Bone marrow (tissue), 2 donors: ENCODE measurements at places on chromosomes 13 and 19.

DNA sequence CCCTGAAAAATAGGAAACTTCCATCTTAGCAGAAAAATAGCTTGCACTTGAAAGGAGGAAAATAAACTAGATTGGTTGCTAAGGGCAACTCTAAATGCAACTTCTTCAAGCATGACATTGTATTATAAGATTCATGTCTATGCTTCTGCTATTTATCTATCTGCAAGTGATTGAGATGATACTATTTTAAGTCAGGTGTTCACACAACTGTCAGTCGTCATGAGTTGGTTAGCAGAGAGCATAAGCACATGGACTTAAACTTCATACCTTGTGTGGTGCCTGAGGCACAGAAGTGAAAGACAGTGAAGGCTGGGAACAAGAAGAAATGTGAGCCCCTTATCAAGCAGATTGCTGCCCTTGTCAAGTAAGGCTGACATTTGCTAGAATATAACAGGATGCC is 82.9 kb downstream of the SLITRK5 start:
- no peak for DNase-seq

DNA sequence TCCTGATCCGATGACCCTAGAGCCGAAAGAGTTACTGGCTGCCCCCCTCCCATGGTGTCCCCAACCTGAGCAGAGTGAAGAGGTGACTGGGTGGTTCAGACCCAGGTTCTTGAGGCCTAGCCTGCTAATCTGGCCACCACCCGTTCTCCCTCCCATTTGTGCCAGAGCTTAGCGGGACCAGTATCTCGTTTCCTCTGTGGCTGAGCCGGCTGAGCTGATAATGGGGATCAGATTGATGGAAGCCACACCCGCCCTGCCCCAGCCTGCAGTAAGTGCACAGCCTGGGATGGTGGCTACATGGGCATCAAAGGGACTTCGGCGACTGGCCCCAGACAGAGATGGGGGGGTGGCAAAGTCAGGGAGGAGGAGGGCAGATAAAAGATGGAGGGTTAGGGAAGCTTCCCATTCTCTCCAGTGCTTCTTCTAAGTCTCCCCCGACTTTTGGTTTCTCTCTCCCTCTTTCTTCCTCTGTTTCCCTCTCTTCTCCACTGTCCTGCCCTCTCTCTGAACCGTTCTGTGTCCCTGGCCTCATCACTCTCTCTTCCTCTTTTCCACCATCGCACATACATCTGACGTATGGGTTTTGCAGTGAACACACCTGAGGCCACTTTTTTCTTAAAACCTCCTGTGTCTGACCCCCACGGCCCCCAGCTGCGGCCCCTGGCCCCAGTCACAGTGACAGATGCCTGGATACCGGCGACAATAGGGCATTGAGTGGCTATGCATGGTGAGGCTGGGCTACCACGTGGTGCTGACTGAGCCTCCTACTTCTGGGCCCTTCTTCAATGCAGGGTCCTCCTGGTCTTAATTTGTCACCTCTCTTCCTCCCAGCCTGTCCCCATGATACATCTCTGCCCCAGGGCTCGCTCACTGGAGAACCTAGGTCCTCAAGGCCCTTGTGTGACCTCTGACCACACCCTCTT is 2.4 kb downstream of the ELAVL3 start:
- DNase-seq: no peak

- no peak for DNase-seq
Observed at GRCh38 chr19:4454747-4455718, 2.6 kb downstream of the UBXN6 start.

DNA sequence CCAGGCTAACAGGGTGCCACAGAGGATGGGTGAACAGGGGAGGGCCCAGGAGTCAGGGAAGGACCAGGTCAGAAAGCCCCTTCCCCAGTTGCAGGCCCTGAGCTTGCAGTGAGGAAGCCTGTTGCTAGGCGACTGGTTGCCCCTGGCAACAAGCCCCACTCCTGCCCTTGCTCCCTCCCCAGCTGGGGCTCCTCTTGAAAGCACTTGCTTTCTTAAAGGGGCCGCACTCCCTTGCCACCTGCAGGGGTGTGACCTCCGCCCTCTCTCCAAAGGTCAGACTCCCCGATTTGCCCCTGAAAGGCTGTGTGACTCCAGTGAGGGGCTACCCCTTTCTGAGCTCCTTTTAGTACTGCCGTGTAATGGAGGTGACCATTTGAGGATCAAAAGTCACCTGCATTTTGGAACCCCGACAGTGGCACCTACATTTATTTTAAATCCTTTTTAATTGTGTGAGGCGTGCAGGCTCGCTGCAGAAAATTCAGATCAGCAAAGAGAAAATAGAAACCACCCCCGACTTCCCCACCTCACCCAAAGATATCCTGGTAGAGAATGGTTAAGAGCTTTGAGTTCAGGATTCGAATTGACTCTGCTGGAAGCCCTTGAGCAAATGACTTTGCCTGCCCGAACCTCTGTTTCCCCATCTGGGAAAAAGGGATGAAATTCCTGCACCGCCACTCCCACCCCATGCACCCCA is 4.8 kb downstream of the FCHO1 start:
- no peak for DNase-seq

- DNase-seq: no peak
Observed at GRCh38 chr19:49431330-49431749, 6.2 kb downstream of the GFY start.

- no peak for DNase-seq
Observed at GRCh38 chr13:20395061-20395916, 130.4 kb downstream of the CRYL1 start.

DNA sequence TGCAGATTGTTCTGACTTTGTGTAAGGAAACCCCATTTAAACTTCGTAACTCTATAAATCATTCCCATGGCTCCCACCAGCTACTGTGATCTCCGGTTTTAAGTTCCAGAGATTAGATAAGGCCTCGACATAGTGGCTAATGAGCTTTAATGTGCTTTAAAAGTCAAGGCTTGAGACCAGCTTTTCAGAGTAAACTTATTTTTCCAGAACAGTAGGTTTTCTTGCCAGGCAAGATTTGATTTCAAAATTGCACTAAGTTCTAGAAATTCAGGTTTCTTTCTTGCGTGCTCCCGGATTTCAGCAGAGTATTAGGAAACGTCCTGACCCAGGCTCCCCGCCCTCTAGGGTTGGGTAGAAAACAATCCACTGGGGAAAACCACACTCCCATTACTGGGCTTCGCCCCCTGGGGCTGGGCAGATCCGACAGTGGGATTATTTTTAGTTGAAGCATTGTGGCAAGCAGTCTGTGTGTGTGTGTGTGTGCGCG is 43.3 kb downstream of the CRYL1 start:
- DNase-seq: no peak

DNA sequence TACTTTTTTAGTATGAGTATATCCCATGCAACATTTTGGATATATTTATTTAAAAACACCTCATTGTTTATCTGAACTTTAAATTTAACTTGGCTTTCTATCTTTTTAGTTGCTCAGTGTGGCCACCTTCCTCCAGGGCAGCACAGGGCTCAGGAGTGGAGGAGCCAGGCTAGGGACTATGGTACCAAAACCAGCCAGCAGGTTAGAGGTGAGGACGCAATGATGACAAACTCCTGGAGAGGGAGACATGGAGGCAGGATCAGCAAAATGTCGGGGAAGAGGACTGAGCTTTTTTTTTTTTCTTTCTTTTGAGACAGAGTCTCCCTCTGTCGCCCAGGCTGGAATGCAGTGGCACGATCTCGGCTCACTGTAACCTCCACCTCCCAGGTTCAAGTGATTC is 29.6 kb upstream of the CALM3 start:
- no peak for DNase-seq

DNA sequence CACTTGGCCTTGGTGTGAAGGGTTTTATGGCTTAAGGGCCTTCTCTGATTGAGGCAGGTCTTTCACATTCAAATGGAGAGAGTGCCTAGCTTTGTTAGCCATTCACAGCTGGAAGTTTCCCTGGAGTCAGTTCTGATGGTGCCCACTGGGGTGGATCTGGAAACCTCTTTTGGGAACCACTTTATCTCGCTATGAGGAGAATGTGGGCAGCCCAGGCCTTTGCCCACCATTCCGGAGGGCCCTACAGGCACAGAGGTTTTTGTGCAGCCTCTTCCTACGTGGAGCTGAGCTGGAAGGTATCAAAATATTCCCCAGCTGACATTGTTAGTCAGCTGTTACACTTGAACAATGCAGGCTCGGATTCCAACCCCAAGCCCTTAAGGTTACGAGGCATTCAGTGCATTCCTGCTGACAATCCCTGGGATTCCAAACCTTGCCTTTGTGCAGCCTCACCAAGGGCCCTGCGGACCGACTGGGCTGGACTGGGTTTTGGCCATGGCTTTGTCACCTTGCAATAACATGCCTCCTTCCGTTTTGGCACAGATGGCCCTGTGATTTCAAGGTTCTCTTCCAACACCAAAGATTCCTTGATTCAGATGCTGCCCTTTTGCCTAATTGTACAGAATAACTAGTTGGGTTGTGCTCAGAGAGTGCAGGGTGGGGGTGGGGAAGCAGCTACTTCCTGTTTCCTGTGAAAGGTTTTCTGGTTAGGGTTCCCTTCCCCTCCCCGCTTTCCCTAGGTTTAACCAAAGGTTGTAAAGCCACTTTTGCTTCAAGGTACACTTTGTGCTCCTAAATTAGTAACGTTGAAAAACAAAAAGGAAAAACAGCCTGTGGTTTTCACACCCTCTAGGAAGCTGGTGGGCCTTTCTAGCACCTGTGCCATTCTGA is 27.0 kb downstream of the SAE1 start:
- DNase-seq: no peak

- no peak for DNase-seq
Observed at GRCh38 chr13:49657241-49657641, 28.9 kb downstream of the ARL11 start.

DNA sequence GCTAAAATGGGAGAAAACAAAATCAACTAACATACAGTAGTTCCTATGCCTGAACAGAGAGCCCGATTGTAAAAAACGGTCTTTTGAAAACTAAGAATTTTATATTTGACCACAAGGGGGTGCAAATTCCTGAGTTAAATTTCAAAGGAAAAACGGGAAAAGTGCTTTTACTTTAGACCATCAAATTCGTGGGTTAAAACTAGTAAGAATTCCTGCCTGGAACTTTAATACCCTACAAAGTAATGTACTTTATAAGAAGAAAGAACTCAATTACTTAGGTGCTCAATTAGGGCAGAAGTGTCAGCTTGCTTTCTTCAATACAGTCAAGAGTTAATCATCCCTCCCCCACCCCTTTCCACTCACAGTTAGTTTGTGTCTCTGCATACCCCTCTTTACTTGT is 69.8 kb downstream of the KCNRG start:
- DNase-seq: no peak

GRCh38 chr13:51525567-51526167 is 58.6 kb upstream of the WDFY2 start:
- no peak for DNase-seq

- DNase-seq: no peak
Observed at GRCh38 chr13:27117158-27117557, 54.5 kb downstream of the USP12 start.

- DNase-seq: no peak
Observed at GRCh38 chr13:63351533-63351932, 1935.9 kb upstream of the PCDH20 start.

GRCh38 chr13:40023595-40024203 is 368.2 kb downstream of the COG6 start:
- no peak for DNase-seq

GRCh38 chr13:87120476-87120875 is 550.7 kb upstream of the SLITRK5 start:
- no peak for DNase-seq

DNA sequence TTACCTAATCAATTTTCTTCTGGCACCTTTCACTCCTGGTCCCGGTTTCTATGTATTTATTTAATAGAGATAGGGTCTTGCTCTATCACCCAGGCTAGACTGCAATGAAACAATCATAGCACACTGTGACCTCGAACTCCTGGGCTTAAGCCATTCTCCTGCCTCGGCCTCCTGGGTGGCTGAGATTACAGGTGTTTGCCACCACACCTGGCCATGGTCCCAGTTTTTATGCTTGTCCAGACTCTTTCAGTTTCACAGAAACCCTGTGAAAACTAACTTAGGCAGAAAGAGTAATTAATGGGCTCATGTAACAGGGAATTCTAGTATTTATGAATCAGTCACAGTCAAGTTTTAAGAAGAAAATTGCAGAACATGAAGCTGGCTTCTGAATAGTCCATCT is 9.0 kb upstream of the STK24 start:
- DNase-seq: no peak

DNA sequence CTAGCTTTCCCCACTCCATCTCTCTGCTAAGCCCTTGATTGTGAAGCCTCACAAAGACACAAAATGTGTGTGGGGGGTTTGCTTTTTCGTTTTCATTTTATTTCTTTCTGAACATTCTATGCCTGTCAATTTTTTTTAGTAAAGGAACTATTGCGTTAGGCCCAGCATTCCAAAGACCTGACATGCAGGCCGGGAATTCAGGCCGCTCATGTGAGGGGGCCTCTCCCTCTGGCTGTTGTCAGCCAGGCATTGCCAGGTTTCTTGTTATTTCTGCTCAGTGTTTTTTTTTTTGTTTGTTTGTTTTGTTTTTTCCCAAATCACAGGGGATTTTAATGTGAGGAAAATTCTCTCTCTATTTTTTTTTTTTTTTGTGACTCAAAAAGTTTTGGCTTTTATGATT is 10.3 kb upstream of the MEDAG start:
- DNase-seq: no peak

GRCh38 chr13:28166257-28166656 is 27.9 kb downstream of the PAN3 start:
- no peak for DNase-seq

DNA sequence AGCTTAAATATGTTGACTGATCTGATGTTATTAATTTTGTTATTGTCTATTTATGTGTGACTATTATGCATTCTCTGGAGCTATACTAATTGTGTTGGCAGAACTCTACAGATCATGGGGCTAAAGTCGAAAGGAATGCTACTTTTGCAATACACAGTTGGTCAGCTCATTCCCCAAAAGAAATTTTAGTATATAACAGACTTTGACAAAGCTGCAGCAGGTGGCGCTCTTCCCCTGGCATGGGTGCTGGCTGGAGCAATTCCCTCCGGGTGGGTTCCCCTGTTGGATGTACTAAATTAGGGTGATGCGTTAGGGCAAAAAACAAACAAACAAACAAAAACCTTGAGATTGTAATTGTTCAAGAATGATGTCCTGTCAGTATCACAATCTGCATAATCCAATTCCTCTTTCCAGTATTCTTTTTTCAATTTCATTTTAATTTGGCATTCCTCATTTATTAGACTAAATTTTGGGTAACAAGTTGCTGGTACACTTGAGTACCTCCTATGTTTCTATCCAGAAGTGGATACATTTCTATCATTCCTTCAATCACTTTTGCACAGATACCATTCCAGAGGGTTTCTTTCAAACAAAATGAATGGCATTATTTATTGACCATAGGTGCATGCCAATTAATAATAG is 322.8 kb upstream of the EDNRB start:
- DNase-seq: no peak

DNA sequence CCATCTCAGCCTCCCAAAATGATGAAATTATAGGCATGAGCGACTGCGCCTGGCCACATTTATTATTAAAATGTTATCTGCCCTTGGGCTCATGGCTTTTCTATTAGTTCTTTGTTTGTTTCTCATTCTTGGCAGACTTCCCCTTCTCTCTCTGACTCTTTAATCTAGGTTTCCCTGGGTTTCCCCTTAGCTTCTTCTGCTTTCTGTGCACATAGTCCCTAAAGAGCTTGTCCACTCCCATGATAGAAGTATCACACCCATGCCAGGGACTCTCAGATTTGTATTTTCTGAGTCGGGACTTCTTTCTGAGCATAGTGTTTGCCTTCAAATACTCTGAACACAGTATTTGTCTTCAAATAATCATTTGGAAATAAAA is 38.6 kb upstream of the ITM2B start:
- DNase-seq: peak; percentile 91
